ENCODE measurements at places on chromosomes 3 and 15.

GRCh38 chr15:68371160-68371559 is 60.8 kb downstream of the ITGA11 start:
- no peak for DNase-seq

DNA sequence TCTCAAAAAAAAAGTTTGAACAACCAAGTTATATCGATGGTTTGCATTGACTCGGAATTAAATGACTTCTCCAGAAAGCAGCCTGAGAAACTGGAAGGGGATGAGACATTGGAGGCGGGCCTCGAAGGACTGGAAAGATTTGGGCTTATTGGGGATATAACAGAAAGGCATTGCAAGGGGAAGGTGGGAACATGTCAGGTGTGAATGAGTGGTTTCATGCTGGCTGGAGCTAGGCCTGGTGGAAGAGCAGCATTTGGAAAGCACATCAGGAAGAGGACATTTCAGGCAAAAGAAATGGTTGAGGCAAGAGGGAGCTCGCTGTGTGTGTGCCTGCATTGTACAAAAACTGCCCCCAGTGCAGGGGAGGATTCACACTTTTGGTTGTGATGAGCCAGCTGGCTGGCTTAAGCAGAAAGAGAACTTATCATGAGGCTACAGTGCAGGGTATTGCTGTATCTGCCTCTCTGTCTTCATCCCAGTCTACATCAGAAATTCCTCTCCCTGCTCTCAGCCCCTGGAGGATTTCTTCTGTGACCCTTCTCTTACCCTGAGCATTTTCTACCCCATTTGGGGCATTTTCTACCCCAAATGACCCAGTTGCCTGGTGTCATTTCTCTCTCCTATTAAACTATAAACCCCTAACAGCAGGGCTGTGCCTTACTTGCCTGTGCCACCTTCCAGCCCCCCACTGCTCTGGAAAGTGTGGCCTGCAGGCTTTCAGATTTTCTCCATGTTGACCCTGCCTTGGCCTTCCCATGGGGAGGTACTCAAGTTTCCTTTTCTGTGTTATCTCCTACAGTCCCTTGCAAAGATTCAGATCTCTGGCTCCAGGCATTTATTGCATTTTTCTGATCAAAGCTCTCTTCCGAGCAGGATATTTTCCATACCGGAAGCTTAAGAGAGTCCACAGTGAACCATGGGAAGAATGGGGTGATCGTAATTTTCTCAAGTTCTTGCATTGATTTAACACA is 64.4 kb upstream of the FLNB start:
- no peak for DNase-seq

GRCh38 chr3:38204599-38205471 is 39.5 kb downstream of the OXSR1 start:
- no peak for DNase-seq

GRCh38 chr15:34754674-34755418 is at the start of gene GJD2:
Gene GJD2, minus strand, starts transcription at chr15:34754998. Its CDS starts 510 bp downstream, at chr15:34754488.
- DNase-seq = no peak

- DNase-seq = no peak
These were observed 74.9 kb downstream of the PIK3R4 start for GRCh38 chr3:130671545-130672312.
